ENCODE measurements at places on chromosomes 6 and 20.

DNA sequence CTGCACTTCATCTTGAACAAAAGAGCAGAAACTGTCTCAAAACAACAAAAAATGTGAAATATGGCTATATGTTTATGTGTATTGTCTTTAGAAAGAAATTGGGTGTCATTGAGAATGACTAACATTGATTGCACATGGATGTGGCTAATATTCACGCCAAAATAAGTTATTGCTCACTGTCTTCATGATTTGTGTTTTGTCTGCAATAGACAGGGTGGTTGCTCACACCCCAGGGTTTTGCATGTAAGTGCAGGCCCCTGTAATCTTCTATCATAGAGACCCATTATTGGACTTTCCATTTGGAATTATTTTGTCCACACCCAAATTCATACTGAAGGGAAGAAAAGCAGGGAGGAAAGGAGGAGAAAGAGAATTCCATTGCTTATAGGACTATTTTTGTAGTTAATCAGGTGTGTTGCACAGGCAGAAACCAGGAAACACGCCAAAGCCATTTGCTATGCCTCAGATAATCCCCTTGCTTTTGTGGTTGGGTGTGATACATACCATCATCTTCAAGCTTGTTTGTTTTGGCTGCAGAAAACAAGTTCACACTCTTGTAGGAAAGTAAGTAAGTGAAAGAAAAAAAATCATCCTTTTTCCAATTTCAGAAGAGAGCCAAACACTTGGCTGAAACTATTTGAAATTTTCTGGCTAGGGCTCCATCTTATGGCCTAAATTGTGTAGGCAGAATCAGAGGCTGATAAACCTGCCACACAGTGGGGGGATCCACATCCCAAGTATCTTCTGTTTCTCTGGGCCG, 214.1 kb downstream of the COL12A1 start:
- DNase-seq = no peak

- DNase-seq = no peak
Measured at GRCh38 chr6:31908791-31909190, 6.9 kb upstream of the ZBTB12 start.

- DNase-seq = no peak
Measured at GRCh38 chr6:79548304-79548703, 11.1 kb upstream of the LCA5 start.

- DNase-seq = no peak
Measured at GRCh38 chr20:32535316-32535952, 49.7 kb downstream of the NOL4L start.

- DNase-seq = no peak
Measured at GRCh38 chr6:15369838-15370237, 124.0 kb downstream of the JARID2 start.

DNA sequence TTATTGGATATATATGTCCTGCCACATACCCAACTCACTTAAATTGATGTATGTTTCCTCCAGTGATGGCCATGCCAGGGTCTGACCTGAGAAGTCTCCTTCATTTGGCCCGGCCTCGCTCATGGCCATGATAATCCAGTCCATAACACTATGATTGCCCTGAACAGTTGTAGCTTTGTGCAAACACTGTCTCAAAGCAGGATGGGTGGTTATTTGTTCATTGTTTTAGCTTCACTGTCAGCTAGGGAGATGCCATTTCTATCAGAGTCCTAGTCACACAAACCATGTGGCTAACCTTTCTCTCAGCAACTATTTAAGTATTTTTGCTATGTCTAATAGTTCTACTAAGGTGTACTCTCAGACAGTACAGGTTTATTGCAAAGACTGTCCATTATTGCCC, 47.6 kb upstream of the ZNF337 start:
- DNase-seq = no peak

GRCh38 chr6:139137706-139138105, 2.8 kb downstream of the HECA start:
- DNase-seq = no peak

- DNase-seq = no peak
Measured at GRCh38 chr6:121247386-121247785, 86.9 kb downstream of the TBC1D32 start.
